ENCODE measurements at places on chromosomes 11 and 22.
A peak's percentile ranks its signal among the peaks of the same experiment; 100 is the strongest.

DNA sequence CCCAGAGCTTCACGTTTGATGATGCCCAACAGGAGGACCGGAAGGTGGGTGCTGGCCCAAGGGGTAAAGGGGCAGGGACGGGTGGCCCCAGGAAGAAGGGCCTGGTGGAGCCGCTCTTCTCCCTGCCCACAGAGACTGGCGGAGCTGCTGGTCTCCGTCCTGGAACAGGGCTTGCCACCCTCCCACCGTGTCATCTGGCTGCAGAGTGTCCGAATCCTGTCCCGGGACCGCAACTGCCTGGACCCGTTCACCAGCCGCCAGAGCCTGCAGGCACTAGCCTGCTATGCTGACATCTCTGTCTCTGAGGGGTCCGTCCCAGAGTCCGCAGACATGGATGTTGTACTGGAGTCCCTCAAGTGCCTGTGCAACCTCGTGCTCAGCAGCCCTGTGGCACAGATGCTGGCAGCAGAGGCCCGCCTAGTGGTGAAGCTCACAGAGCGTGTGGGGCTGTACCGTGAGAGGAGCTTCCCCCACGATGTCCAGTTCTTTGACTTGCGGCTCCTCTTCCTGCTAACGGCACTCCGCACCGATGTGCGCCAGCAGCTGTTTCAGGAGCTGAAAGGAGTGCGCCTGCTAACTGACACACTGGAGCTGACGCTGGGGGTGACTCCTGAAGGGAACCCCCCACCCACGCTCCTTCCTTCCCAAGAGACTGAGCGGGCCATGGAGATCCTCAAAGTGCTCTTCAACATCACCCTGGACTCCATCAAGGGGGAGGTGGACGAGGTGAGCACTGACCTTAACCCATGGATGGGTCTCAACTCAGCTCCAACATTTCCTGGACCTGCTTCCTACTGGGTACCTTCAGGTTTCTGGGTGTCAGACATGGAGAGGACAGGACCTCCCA lies 2.0 kb downstream of the RIC8A start:
- DNase-seq, result no peak

DNA sequence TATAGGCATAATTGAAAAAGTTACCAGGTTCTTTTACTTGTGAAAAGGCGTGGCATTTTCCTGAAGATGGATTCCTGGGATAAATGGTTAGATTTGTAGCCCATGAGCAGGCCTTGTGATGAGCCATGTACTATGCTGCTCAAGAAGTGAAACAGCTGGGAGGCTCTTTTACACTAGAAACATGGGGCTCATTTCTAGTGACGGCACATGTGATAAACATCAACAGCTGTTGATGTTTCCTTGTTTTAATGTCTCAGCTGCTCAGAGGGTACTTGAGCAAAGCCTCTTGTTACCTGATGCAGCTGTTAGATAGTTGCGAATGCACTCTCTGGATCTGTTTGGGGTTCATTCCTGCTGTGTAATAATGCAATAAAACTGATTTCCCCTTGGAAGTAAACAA lies 396.8 kb downstream of the GUCY1A2 start:
- no peak for DNase-seq

DNA sequence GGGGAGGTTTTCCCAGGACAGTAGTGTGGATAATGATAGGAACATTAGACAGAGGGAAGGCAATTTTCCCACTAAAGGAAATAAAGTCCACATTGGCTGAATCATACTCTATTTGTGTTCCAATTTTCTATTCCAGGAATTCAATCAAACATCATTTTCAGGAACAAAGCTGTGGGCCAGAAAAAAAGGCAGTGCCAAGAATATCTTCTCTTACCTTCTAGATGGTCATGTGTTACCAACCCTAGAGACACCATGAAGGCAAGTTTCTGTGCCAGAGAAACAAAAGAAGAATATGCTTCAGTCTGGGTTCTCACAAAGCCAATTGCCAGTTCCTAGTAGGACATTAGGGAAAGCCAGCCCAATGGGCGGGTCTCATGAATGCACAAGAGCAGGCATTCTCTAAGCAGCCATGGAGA lies 27.5 kb downstream of the LARGE2 start:
- no peak for DNase-seq

DNA sequence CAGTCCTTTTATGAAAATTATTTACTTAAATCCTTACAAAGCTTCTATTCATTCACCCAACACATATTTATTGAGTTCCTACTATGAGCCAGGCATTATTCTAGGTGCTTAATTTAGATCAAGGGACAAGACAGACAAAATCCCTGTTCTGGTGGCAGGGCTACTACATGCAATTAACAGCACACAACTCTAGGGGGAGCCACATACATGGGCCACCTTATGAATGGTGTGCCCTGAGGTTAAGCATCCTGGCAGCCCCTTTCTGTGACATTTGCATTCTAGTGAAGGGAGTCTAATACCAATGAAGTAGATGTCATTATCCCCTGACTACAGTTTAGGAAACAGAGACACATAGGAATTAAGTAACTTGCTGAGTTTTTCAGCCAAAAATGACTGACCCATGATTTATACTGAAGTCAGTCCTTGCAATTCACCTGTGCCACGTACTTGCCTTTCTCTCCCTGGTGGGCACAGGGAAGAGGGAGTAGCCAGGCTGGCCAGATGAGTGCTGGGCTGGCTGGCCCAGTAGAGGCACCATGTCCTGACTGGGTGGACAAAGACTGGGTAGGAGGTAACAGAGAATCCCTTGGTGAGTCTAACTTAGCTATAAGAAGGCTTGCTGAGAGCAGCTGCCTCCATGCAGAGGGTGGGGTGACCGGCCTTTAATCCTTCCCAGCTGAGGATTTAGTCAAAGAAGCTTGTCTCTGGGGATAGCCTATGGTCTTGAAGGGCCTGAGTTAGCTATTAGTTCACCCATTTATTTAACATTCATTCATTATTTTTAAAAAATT lies 52.0 kb upstream of the ELF5 start:
- no peak for DNase-seq

- no peak for DNase-seq
Observed at GRCh38 chr11:44698252-44698912, 28.4 kb upstream of the TSPAN18 start.

GRCh38 chr11:33257897-33258630 lies 883 bp downstream of the HIPK3 start:
- DNase-seq, result peak; percentile 71

DNA sequence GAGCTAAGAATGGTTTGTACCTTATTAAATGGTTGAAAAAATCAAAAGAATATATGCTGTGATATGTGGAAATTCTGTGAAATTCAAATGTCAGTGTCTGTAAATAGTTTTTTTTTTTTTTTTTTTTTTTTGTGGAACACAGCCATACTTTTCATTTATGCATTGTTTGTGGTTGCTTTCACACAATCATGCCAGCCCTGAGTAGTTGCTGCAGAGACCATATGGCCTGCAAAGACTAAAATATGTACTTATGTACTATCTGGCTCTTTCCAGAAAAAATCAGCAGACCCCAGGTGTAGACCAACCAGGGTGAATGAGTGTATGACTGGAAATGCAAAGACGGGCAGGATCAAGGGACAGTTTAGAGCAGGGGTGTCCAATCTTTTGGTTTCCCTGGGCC lies 98.3 kb downstream of the PTPRJ start:
- DNase-seq, result no peak

DNA sequence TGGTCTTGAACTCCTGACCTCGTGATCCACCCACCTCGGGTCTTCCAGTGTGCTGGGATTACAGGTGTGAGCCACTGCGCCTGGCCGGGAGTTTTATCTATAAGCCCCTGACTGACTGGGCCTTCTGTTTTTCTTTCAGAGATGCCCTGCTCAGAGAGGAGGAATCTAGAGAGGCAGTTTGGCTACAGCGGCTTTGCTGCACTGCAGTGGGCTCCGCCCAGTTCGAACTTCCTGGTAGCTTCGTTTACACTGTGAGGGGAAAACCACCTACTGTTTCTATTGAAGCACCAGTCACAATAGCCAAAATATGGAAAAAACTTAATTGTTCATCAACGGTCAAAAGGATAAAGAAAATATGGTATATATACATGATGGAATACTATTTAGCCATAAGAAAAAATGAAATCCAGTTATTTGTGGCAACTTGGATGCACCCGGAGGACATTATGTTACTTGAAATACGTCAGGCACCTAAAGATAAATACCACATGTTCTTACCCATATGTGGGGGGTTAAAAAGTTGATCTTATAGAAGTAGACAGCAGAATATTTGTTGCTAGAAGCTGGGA lies 31.9 kb upstream of the FAM181B start:
- no peak for DNase-seq

DNA sequence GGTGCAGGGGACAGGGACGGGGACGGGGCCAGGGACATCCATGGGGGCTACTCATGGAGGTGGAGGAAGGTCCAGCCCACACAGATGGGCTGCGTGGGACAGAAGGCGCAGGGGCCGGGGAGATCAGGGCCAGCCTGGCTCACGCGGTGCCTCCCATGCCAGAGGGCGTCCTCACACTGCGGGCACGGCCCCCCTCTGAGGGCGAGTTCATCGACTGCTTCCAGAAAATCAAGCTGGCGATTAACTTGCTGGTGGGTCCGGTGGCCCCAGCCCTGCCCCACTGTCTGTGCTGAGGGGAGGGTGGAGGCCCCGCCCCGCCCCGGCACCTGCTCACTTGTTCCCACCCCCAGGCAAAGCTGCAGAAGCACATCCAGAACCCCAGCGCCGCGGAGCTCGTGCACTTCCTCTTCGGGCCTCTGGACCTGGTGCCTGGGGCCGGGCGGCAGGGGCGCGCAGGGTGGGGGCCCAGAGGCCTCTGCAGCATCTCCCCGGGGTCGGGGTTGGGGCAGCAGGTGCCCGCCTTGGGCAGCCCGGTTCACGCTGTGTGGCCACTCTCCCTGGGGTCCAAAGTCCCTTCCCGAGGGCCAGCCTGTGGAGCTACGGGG lies 15.8 kb downstream of the EPS8L2 start:
- DNase-seq, result peak; percentile 62

DNA sequence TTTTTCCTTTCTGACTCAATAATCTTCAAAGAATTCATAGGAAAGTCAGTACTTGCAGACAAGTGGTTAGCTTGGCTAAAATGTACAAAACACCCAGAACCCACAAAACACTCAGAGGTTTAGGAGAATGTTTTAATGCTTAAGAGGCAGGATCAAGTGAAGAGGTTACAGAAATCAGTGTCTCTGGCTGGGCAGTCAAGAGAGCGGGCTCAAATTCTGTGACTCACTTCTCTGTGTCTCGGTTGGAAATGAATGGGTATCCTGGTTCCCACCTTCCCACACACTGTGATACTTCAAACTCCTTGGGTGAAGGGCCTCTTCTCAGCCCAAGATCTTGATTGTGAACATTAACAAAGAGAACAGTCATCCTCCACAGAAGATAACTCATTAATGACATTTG lies 3.8 kb downstream of the MPEG1 start:
- DNase-seq, result no peak

GRCh38 chr22:31102441-31103081 lies 4.8 kb downstream of the SELENOM start:
- no peak for DNase-seq

DNA sequence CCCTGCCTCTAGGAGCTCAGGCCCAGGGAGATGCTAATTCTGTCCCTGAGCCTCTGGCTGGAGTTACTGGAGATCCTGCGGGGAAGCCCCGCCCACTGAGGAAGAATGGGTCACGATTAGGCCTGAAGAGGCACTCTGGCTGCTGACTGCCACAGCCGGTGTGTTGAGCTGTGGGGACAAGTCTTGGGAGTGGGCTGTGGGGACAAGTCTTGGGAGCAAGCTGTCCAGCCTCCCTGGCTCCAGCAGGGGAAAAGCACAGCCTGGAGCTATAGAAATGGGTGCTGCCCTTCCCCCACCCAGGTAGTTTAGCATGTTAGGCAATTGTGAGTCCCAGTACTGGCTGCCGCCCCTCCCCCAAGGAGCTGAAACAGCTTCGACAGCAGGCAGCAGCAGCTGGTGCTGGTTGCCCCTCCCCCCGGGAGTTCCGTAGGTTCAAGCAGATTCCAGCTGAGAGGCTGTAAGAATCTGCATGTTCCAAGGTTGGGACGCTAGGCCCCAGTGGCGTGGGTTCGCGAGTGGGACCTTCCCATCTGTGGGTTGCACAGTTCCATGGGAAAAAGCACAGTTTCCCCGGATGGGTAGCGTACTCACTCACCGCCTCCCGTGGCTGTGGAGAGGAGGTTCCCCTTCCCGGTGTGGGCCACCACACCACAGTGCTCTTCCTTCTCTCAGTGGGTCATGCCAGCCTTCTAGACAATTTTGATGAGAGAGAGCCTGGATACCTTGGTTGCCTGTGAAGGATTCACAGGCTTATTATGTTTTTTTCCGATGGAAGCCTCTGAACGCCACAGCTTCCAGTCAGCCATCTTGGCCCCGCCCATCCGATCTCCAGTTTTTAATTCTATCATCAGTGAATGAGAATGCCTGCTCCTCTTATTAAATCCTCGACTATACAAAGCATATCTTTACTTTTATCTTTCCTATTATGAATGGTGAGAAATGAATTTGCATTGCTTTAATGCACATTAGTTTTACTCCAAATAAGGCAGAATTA lies 61.5 kb downstream of the MSANTD4 start:
- no peak for DNase-seq

DNA sequence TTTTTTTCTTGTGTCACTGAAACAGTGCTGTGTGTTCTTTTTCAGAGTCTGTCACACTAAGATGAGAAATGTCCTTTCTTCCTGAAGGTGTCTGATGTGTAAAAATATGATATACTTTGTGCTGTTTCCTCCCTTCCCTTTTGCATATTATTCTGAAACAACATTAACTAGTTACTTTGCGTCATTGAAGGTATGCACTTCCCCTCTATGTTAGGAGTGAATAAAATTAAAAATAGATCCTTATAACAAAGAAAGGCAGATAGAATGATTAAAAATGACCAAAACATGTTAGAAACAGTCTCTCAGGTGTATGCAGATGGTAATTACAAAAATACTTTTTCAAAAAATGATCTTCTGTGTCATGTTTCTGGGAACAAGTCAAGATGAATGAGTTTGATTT lies 1.6 kb upstream of the RAB30 start:
- no peak for DNase-seq

- DNase-seq, result no peak
Observed at GRCh38 chr11:111663820-111664219, 61.6 kb downstream of the SIK2 start.

DNA sequence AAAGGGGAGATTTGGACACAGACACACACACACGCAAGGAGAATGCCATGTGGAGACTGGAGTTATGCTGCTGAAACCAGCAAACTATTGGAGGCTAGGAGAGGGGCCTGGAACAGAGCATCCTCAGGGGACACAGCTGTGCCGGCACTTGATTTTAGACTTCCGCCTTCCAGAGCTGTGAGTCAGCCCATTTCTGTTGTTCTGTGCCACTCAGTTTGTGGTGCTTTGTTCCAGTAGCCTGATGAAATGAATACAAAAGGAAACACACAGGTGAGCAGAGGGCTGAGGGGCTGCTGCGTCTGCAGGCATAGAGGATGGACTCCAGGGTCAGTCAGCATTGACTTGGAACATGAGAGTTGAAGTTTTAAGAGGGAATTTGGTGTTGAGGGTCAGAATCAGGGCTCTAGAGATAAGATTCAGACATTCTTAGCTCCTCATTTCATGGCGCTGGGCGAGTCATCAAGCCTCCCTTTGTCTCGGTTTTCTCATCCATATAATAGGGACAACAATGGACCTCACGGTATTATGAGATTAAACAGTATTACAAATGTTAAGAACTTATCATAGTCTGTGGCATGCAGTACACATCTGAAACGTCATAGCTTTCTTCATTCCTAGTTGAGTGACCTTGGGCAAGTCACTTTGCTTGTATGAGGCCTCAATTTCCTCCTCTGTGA lies 191.0 kb downstream of the MIAT start:
- DNase-seq, result no peak

GRCh38 chr11:81895258-81895657 lies 838.4 kb downstream of the FAM181B start:
- DNase-seq, result no peak

- DNase-seq, result peak; percentile 42
Observed at GRCh38 chr22:40436505-40437431, 66.4 kb downstream of the SGSM3 start.

Measured in CD4-positive, alpha-beta T cell treated with Interleukin-4 for 1 hour (primary cell).